ENCODE measurements at places on chromosomes 12 and 14.

GRCh38 chr12:131607658-131608447, 103.0 kb upstream of the SFSWAP start:
- peak; percentile 64 for DNase-seq

- DNase-seq = no peak
These were observed 147.1 kb downstream of the PHLDA1 start for GRCh38 chr12:75884465-75884985.

GRCh38 chr12:51067771-51068170, 15.6 kb downstream of the CSRNP2 start:
- no peak for DNase-seq

GRCh38 chr14:56273155-56273554, 154.9 kb downstream of the PELI2 start:
- no peak for DNase-seq
